ENCODE measurements at places on chromosomes 13 and 19.

GRCh38 chr13:23741879-23742510 is 147.2 kb downstream of the MIPEP start:
- DNase-seq, result no peak

GRCh38 chr19:5593343-5594255 is 25.8 kb upstream of the TINCR start:
- no peak for DNase-seq

GRCh38 chr19:52691215-52691610 is 43.6 kb downstream of the ZNF611 start:
- DNase-seq, result no peak

- no peak for DNase-seq
Measured at GRCh38 chr13:94701313-94702180, 10.8 kb downstream of the SOX21 start.
